Bronchial epithelial cell (primary cell): ENCODE measurements at places on chromosomes 5 and 9. TPM values are rescaled to one million over a fixed set of nuclear protein-coding genes. Genes with fewer than 3 reads are reported as not detected.

Gene VCAN
- total RNA-seq: 7.8 and 33.7 TPM in 2 replicates

Gene APBA1
- under 0.01 and 0.38 TPM in 2 replicates for total RNA-seq

Gene SEPTIN8
- 22.6 and 27.4 TPM in 2 replicates for total RNA-seq

Gene SLU7
- total RNA-seq: 51.3 and 69.8 TPM in 2 replicates

Gene CDKN2A
- total RNA-seq: 1.6 and 3.5 TPM in 2 replicates

Gene DOK3
- 0.53 and 1.4 TPM in 2 replicates for total RNA-seq

Gene GPR150
- 0.26 TPM in 2 replicates for total RNA-seq

Gene GABRA6
- total RNA-seq: not detected in 2 replicates

Gene INSL4
- total RNA-seq: 0.26 TPM in 1 of 2 replicates, not detected in the other

Gene PDE6A
- not detected in 2 replicates for total RNA-seq

Gene KIF4B
- under 0.01 and 0.13 TPM in 2 replicates for total RNA-seq

Gene IL4
- total RNA-seq: not detected in 2 replicates

Gene CDH9
- not detected in 2 replicates for total RNA-seq

Gene PDE4D
- 5.6 and 6.8 TPM in 2 replicates for total RNA-seq

Gene FAM221B
- total RNA-seq: not detected in 2 replicates

Gene TRIM36
- total RNA-seq: 0.53 and 0.77 TPM in 2 replicates

Gene ARHGAP26
- 17.1 and 23.8 TPM in 2 replicates for total RNA-seq

Gene NPDC1
- 5.5 and 10.5 TPM in 2 replicates for total RNA-seq

Gene TIFAB
- not detected in 2 replicates for total RNA-seq

Gene WNT8A
- not detected in 2 replicates for total RNA-seq

Gene CCNO
- total RNA-seq: 1.6 and 1.8 TPM in 2 replicates

Gene PCDH12
- total RNA-seq: under 0.01 and 0.26 TPM in 2 replicates

Gene IL9
- total RNA-seq: not detected in 2 replicates

Gene LMX1B
- total RNA-seq: under 0.01 TPM in 1 of 2 replicates, not detected in the other

Gene IFNA13
- not detected in 2 replicates for total RNA-seq

Gene OR13C5
- not detected in 2 replicates for total RNA-seq

Gene TMEM215
- not detected in 2 replicates for total RNA-seq

Gene MZB1
- 0.13 TPM in 1 of 2 replicates, not detected in the other for total RNA-seq

Gene CCL27
- 0.26 TPM in 1 of 2 replicates, not detected in the other for total RNA-seq

Gene HTR1A
- not detected in 2 replicates for total RNA-seq

Gene PCDHA3
- total RNA-seq: under 0.01 TPM in 1 of 2 replicates, not detected in the other

Gene DMRT2
- 0.38 and 0.53 TPM in 2 replicates for total RNA-seq
